ENCODE measurements at places on chromosomes 2 and 18.

DNA sequence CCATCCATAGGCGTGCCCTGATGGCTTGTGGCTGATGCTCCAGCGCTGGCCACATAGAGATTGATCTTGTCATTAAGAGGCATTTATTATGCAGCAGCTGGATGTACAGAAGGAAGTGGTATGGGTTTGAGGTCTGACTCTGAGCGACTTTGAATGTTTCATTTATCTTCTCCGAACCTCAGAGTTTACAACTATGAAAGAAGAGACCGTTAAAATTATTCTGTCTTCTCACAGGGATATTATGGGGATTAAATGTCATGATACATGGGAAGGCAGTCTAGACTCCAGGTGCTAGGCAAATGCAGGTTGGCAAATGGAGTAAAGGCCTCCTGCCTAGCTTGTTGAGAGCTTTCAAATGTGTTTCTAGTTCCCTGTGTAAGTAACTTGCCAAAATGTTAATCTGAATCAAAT lies 30.3 kb downstream of the MOGAT1 start:
- H3K27me3 ChIP-seq: no peaks in the 10 kb centered on the region
- H3K27ac ChIP-seq: no peak overlapping the region
- no peaks in the 10 kb centered on the region for H3K4me1 ChIP-seq

DNA sequence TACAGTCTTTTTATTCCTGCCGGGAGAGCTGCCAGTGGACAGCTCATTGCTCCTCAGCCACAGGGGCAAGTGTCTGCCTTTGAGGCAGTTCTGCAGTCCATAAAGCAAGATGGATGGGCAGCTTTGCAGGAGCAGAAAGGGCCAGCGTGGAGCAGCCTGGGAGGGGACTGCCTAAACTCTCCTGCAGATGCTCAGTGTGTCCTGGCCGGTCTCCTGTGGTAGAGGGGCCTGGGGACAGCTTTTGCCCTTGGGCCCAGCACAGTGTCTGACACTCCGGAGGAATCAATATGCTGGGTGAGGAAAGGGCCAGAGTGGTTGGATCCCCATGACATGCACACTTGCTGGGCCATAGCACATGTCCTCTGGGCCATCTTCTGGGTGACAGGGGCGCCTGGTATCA lies 65.7 kb upstream of the DAPL1 start:
- H3K4me1 ChIP-seq: peaks cover 2% of the 10 kb centered on the region
- H3K4me3 ChIP-seq: no peak overlapping the region
- no peaks in the 10 kb centered on the region for H3K36me3 ChIP-seq
- H3K27me3 ChIP-seq: no peaks in the 10 kb centered on the region

DNA sequence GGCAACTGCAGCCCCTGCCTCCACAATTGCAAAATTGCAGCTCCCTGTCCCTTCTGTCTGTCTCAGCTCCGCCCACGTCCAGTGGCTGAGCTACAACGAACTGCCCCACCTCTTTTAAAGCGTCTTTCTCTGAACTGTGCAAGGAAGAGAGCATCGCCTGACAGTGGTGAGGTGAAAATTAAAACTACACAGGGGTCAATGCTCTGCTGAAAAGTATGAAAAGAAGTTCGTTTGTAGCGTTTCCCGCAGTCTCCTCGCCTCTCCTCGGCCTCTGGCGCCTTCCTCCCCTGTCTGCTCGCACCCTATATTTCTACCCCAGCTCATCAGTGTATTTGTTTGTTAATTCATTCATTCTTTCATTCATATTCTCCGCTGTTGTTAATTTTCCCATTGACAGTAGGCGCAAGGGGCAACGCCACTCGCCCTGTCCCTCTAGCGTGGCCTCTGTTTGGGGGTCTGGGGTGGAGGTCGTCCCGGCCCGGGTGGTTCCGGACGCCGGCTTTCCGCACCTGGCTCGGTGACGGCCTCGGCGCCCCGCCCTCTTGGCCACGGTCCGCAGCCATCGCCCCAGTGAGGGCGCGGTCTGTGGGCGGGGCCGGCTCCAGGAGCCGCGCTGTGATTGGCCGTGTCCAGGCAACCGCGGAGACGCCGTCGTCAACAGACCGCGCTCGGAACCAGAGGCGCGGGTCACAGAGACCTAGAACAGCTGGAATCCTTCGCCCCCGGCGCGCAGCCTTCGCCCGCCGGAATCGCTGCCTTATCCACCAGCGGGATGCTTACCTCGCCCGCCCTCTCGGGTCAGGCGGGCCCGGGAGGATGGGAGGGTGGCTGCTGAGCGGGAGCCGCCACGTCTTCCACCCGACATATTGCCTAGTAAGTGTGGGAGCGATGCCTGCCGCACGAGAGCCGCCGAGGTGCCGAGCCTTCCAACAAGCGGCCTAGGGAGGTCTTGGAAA lies at the start of gene VWA3B:
VWA3B (plus strand) TSS at position 677 of the 956 bp plus-strand sequence. CDS start 5,926 bp downstream, outside the sequence.
- H3K36me3 ChIP-seq: no peaks in the 10 kb centered on the region
- peaks cover 3% of the 10 kb centered on the region for H3K4me1 ChIP-seq
- no peak within 1 kb of the TSS for H3K27ac ChIP-seq
- H3K27me3 ChIP-seq: no peaks in the 10 kb centered on the region

DNA sequence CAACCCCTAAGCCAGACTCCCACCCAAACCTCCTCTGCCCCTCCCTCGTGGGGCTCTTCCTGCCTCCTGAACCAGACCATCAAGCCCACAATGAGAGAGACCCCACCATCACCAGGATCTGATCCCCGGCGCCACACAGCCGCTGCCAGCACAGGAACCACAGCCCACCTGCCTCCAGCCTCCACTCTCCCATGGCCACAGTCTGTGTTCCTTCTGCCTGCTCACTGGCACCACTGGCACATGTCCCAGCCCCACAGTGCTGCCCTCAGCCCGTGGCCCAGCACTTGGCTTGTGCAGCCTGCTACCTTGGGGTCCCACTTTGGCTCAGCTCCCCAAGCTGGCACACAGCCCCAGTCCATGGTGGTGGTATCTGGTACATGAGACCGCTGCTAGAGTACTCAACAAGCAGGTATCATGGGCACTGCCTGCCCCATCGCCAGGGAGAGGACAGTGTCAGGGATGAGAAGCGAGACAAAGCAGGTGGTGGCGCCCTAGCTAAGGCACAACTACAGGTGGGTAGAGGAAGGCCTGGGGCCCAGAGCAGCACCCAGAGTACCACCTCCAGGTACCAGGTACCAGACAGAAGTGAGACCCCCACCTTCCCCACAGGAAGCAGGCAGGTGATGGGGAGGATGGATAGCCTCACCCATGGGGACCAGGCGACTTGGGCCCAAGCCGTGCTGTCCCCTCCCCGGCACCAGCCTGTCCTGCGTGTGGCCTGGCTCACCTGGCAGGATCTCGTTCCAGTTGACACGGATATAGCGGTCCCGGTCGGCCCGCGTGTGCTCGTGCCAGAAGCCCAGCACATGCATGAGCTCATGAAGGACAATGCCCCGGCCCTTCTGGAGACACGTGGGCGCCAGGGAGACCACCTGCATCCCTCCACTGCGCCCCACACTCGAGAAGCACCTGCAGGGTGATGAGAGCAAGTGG lies 6.2 kb downstream of the ASTL start:
- no peak overlapping the region for H3K4me3 ChIP-seq
- H3K36me3 ChIP-seq: no peaks in the 10 kb centered on the region
- H3K4me1 ChIP-seq: no peaks in the 10 kb centered on the region
- DNase-seq: no peak

DNA sequence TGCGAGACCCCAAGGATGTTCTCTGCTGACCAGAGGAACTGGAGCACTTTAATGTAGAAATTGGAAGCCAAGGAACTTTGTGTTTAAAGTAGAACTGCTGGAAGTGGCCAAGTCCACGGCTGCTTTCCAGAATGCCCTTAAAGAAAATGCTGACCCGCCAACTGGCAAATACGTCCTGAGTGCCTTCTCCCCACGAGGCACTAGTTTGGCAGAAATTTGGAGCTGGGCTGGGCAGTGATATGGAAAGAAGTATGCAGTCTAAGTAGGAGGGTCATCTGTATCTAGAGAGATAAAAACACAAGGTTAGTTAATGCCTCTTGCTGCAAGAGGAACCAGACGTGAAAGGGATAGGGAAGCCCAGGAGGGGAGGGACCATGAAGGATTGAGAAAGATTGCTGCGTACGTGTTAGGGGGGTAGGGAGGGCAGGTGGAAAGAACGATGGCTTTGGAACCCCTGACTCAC lies 59.3 kb upstream of the RFX8 start:
- H3K27ac ChIP-seq: no peak overlapping the region
- no peaks in the 10 kb centered on the region for H3K4me1 ChIP-seq
- H3K4me3 ChIP-seq: no peak overlapping the region
- DNase-seq: no peak

- no peak overlapping the region for H3K4me3 ChIP-seq
- no peaks in the 10 kb centered on the region for H3K4me1 ChIP-seq
- DNase-seq: peak; percentile 67
- H3K36me3 ChIP-seq: no peaks in the 10 kb centered on the region
These were observed 144.9 kb upstream of the MYCN start for GRCh38 chr2:15795426-15795825.

DNA sequence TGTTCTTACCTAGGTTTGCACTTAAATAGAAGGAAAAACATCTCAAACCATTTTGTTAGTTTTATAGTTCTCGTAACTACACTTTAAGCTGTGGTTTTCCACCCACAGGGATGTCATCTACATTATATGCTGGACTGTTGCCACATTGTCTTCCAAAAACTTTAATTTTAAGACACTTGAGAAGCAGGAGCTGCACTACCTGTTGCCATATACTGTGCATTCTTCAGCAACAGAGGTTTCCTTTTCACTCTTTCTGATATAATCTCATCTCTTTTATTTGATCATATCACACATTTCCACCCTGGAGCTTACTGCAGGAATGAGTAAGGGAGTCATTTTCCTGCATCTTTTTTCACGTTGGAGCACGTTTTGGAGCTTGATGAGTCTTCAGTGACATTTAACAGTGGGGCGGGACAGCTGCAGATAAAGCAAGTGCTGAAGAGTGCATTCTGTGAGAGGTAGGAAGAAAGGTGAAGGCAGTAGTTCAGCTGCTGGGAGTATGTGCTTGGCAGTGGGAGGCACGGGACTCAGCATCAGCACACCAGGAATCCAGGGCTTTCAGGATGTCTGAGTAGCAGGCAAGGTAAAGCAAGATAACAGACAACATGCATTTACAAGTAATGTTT lies 3.8 kb downstream of the LIMS1 start:
- no peak for DNase-seq
- no peaks in the 10 kb centered on the region for H3K36me3 ChIP-seq
- H3K27ac ChIP-seq: no peak overlapping the region
- H3K27me3 ChIP-seq: no peaks in the 10 kb centered on the region
- H3K4me1 ChIP-seq: peaks cover 15% of the 10 kb centered on the region

DNA sequence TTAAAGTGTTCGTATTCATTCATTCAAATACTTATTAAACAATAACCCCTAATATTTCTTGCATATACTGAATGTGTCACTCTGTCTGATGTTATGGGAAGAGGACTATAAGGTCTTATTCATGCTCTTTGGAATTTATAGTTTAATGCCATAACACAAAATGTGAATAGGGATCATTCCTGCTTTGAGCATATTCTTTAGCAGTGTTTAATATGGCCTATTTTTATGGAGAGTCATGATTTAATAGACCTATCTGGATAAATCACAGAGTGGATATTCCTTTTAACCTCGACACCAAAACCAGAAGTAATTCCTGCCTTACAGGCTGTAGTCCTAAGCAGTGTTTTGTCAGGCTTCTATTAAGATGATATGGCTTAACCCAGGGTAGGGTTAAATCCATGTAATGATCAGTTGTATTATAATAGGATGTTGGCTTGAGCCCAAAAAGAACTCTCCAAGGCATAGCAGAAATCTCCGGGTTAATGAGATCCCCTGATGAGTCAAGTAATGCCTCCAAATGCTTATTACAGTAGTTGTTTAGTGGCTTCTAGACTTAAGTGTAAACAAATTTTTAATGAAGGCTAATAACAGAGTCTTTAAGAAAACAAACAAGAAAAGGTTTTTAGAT lies 54.3 kb downstream of the GULP1 start:
- H3K27me3 ChIP-seq: no peaks in the 10 kb centered on the region
- no peak overlapping the region for H3K4me3 ChIP-seq
- H3K27ac ChIP-seq: no peak overlapping the region
- no peaks in the 10 kb centered on the region for H3K36me3 ChIP-seq
- DNase-seq: no peak
- no peaks in the 10 kb centered on the region for H3K4me1 ChIP-seq

GRCh38 chr2:170191166-170191866 lies 13.4 kb downstream of the MYO3B start:
- no peak overlapping the region for H3K27ac ChIP-seq
- H3K4me3 ChIP-seq: no peak overlapping the region
- no peaks in the 10 kb centered on the region for H3K4me1 ChIP-seq
- H3K36me3 ChIP-seq: no peaks in the 10 kb centered on the region
- DNase-seq: no peak
- H3K27me3 ChIP-seq: no peaks in the 10 kb centered on the region

DNA sequence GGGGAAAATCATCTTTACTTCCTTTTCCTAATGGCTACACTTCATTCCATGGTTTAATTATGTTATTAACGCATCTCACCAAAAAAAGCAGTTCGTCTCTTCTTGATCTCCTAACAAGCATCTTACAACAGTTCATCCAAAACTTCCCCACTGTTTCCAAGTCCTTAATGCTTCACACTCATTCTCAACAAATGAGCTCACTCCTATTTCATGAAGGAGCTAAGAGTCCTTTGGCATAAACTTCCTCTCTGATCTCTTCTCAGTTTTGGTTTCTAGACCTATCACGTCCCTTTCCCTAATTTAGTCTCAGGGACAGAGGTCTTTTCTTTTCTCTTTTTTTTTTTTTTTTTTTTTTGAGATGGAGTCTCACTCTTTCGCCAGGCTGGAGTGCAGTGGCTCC lies 205.9 kb upstream of the SLC39A10 start:
- no peak overlapping the region for H3K4me3 ChIP-seq
- no peaks in the 10 kb centered on the region for H3K36me3 ChIP-seq
- no peaks in the 10 kb centered on the region for H3K4me1 ChIP-seq
- H3K27me3 ChIP-seq: no peaks in the 10 kb centered on the region
- H3K27ac ChIP-seq: no peak overlapping the region
- DNase-seq: no peak

DNA sequence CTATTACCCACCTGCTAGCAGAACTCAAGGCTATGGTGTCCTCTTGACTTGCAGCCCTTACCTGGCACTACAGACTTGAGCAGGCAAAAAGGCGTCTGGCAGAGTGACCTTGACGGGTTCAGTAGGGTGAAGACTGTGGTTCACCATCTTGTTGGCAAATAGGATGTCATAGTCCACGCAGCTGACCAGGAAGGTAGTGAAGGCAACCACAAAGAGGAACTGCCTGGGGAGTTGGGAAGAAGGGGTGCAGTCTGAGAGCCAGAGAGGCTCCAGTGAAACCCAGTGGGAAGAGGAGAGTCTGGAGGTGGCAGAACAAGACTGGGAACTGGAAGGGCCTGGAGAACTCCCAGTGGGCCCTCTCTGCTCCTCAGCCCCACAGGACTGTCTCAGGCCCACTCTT lies 4.1 kb downstream of the ATG9A start:
- no peak overlapping the region for H3K27ac ChIP-seq
- H3K27me3 ChIP-seq: no peaks in the 10 kb centered on the region
- H3K4me3 ChIP-seq: no peak overlapping the region
- H3K36me3 ChIP-seq: peaks cover 58% of the 10 kb centered on the region
- no peak for DNase-seq

Data from kidney (tissue), 22 donors.